Endothelial cell (in vitro differentiated cells): ENCODE measurements at places on chromosomes 5 and 9.

GRCh38 chr9:137703842-137704508 is 85.2 kb downstream of the EHMT1 start:
- peaks cover 4% of the 10 kb centered on the region for H3K4me1 ChIP-seq
- H3K27ac ChIP-seq = no peak overlapping the region
- no peak for DNase-seq
- peaks cover 3% of the 10 kb centered on the region for H3K27me3 ChIP-seq
- H3K4me3 ChIP-seq = peak overlapping the region; percentile 74

DNA sequence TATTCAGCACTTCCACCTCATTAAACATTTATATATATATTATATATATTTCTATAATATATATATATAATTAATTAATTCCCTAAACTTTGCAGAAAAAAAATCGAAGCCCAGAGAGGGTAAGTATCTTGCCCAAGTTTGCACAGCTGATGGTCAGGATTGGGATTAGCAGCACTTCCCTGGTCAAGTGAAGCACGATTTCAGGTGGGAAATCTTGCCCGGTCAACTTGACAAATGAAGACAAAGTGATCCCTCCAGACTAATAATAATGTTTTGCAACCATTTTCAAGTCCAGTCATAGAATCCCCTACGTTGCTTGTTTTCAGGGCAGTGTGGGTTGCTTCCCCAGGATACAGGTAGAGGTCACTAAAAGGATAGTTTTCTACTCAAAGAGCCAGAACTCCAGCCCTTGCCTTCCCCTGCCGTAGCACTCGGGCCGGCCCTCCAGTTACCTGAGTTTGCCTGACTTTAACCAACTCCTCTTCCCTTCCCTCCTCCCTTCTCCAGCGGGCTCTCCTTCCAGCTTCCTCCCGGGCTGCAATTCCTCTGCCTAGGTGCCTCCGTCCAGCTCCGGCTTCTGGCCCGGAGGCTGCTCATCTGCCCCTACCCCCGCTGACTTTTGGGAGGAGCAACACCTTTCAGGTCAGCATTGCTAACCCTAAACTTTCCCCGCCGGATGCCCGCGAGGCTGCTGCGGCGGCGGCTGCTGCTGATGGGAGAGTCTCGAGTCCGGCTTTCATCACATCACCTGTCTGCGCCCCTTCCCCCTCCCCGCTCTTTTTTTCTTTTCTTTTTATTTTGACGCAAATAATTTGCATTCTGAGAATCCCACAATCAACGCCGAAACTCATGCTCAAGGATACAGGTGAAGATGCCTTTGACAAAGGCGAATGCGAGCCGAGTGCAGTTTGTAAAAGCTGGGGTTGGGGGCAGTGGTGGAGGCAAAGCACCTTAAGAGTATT is 930 bp downstream of the PRLR start:
- H3K36me3 ChIP-seq = no peaks in the 10 kb centered on the region
- H3K4me3 ChIP-seq = peak overlapping the region; percentile 84
- H3K27ac ChIP-seq = no peak overlapping the region
- H3K4me1 ChIP-seq = peaks cover 2% of the 10 kb centered on the region
- peak; percentile 9 for DNase-seq

DNA sequence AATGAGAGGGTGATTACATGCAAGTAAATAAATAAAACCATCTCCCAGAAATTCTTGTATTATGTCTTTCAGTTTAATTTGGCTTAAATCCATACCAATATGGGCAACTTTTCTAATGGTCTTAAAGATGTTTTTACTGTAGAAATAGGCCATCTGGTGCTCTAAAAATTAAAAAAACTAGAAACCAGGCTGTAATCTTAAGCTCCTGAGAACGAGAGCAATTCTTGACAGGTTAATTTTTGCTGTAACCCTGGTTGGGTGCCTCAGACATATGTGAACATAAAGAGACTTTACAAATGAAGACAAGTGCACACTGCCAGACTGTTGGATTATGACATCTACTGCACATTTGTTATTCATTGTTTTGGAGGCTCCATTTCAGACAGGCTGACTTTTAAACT is 246.8 kb upstream of the DAB2 start:
- H3K4me3 ChIP-seq = no peak overlapping the region
- no peaks in the 10 kb centered on the region for H3K36me3 ChIP-seq
- no peaks in the 10 kb centered on the region for H3K27me3 ChIP-seq
- DNase-seq = no peak

DNA sequence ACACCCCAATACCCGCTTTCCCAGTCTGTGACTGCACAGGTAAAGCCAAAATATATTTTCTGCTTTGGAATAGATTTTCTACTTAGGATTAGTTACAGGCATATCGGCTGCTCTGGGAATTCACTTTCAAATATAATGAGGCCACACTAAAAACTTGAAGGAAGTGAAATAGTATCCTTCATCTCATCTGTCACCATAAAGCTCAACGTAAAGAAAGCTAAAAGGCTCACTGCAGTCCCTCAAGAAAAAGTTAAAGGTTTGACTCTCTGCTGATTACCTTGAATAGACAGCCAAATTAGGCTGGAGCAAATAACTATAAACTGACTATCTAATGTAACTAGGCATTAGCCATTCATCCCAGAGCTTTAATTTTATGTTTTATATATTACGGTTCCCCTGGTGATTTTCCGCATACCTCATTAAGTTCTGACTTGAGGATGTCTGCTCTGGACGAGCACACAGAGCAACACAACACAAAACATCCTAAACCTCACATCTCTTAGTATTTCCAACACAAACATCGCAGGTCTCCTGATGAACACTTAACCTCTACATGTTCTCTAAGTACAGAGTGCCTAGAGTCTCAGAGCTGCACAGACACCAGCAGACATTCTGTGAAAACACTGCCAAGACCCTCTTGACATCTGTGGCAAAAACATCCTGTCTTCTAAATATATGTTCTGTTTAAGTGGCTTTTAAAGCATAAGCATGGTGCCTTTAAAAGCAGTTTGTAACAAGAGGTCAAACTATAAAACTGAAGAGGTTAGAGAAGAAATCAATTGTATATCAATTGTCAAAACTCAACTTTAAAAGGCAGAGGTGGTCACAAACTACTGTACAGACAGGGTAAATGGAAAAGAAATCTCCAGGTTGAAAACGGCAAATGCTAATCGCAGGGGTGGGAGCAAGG is 35.4 kb downstream of the ELAVL2 start:
- peaks cover 1% of the 10 kb centered on the region for H3K27me3 ChIP-seq
- H3K36me3 ChIP-seq = no peaks in the 10 kb centered on the region
- DNase-seq = no peak
- H3K4me1 ChIP-seq = peaks cover 11% of the 10 kb centered on the region
- H3K4me3 ChIP-seq = no peak overlapping the region

- no peaks in the 10 kb centered on the region for H3K36me3 ChIP-seq
- H3K4me3 ChIP-seq = no peak overlapping the region
- no peak overlapping the region for H3K27ac ChIP-seq
- no peak for DNase-seq
- H3K4me1 ChIP-seq = peaks cover 12% of the 10 kb centered on the region
- no peaks in the 10 kb centered on the region for H3K27me3 ChIP-seq
Observed at GRCh38 chr5:169736653-169737052, 99.6 kb downstream of the DOCK2 start.

DNA sequence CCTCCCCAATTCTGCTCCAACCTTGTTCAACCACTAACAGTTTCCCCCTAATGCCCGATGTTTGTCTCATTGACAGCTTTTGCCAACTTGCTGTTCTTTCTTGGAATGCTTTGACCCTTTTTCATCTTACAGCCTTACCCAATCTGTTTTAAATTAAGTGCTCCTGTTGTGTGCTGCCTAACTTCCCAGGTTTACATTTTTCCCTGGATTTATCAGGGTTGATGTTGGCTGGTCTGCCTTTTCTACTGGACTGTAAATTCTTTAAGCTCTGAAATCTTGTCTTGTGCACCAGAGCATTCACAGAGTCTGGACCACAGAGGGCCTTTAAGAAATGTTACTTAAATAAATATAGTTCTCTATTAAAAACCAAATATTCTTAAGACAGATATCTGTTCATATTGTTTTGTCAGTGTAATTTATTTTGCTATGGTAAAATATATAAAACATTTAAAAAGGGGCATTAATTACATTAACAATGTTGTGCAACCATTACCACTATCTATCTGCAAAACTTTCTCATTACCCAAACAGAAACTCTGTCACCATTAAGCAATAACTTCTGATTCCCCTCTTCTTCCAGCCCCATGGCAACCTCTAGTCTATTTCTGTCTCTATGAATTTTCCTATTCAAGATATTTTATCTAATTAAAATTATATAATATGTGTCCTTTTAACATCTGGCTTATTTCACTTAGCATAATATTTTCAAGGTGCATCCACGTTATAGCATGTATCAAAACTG is 73.0 kb downstream of the OSTF1 start:
- no peak overlapping the region for H3K27ac ChIP-seq
- DNase-seq = no peak
- no peak overlapping the region for H3K4me3 ChIP-seq

GRCh38 chr5:123665822-123666371 is 153.9 kb downstream of the CSNK1G3 start:
- no peaks in the 10 kb centered on the region for H3K27me3 ChIP-seq
- no peak for DNase-seq
- H3K36me3 ChIP-seq = no peaks in the 10 kb centered on the region
- no peak overlapping the region for H3K27ac ChIP-seq
- no peak overlapping the region for H3K4me3 ChIP-seq

GRCh38 chr5:43309637-43310036 is 3.6 kb downstream of the HMGCS1 start:
- peak overlapping the region; percentile 37 for H3K4me3 ChIP-seq
- peak overlapping the region; percentile 81 for H3K27ac ChIP-seq
- DNase-seq = no peak
- peaks cover 10% of the 10 kb centered on the region for H3K27me3 ChIP-seq
- peaks cover 11% of the 10 kb centered on the region for H3K36me3 ChIP-seq

GRCh38 chr5:114419067-114419388 is 57.2 kb downstream of the KCNN2 start:
- no peak overlapping the region for H3K4me3 ChIP-seq
- DNase-seq = no peak
- H3K4me1 ChIP-seq = no peaks in the 10 kb centered on the region
- H3K27me3 ChIP-seq = no peaks in the 10 kb centered on the region

GRCh38 chr5:27290172-27290571 is 251.8 kb upstream of the CDH9 start:
- H3K4me3 ChIP-seq = no peak overlapping the region
- no peak for DNase-seq
- no peaks in the 10 kb centered on the region for H3K36me3 ChIP-seq

- no peak overlapping the region for H3K4me3 ChIP-seq
- DNase-seq = peak; percentile 37
- peaks cover 1% of the 10 kb centered on the region for H3K27me3 ChIP-seq
Observed at GRCh38 chr5:103829585-103829984, 267.0 kb upstream of the NUDT12 start.

- H3K36me3 ChIP-seq = no peaks in the 10 kb centered on the region
- H3K4me1 ChIP-seq = no peaks in the 10 kb centered on the region
- no peaks in the 10 kb centered on the region for H3K27me3 ChIP-seq
- no peak for DNase-seq
- no peak overlapping the region for H3K27ac ChIP-seq
Observed at GRCh38 chr5:7320701-7321301, 75.1 kb upstream of the ADCY2 start.

- H3K27me3 ChIP-seq = peaks cover 9% of the 10 kb centered on the region
- H3K27ac ChIP-seq = peak within 1 kb of the TSS; percentile 98
- peak within 1 kb of the TSS; percentile 96 for H3K4me3 ChIP-seq
- H3K4me1 ChIP-seq = peaks cover 16% of the 10 kb centered on the region
Observed at GRCh38 chr9:128786681-128787601, at the start of gene TBC1D13. Gene TBC1D13 (plus strand): TSS chr9:128787253. CDS start chr9:128787354, 101 bp downstream.

GRCh38 chr9:121239071-121239470 is 28.9 kb upstream of the GSN start:
- peaks cover 7% of the 10 kb centered on the region for H3K36me3 ChIP-seq
- H3K4me3 ChIP-seq = no peak overlapping the region
- H3K4me1 ChIP-seq = peaks cover 10% of the 10 kb centered on the region

DNA sequence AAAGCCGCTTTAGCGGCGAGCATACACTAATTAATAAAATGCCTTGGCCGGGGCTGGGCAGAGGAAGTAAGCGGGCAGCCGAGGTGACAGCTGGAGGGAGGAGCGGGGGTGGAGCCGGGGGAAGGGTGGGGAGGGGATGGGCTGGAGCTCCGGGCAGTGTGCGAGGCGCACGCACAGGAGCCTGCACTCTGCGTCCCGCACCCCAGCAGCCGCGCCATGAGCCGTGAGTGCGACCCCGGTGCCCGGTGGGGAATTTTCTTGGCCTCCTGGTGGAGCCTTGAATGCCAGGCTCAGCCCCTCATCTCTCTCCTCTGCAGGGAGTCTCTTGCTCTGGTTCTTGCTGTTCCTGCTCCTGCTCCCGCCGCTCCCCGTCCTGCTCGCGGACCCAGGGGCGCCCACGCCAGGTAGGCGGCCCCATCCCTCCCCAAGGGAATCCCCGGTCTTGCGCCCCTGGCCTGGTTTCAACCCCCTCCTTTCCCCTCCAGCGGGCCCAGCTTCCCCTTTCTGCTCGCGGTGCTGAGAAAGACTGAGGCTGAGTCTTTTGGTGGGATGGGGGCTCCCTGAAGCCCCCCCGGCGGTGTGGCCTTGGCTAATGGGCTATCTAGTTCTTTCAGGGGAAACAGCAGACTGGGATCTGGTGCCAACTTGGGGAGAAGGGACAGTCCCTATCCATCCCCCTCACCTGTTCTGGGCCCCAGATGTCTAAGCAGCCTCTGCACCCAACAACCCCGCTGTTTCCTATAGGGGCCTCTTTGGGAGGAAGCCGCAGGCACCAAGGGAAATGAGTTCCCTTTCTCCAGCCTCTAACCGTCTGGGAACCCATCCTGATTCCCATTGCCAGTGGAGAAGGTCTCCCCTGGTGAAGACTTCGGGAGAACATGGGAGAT is at the start of gene PTGS1:
TSS of gene PTGS1 (plus strand) at position 156 of the 887 bp plus-strand sequence. CDS start at position 217, 61 bp downstream.
- no peaks in the 10 kb centered on the region for H3K36me3 ChIP-seq
- peak; percentile 36 for DNase-seq
- H3K27ac ChIP-seq = peak within 1 kb of the TSS; percentile 67
- H3K27me3 ChIP-seq = peaks cover 19% of the 10 kb centered on the region
- peak within 1 kb of the TSS; percentile 65 for H3K4me3 ChIP-seq

GRCh38 chr5:154881986-154882385 is 23.6 kb downstream of the CNOT8 start:
- H3K27me3 ChIP-seq = peaks cover 3% of the 10 kb centered on the region
- H3K36me3 ChIP-seq = peaks cover 78% of the 10 kb centered on the region
- H3K4me1 ChIP-seq = peaks cover 4% of the 10 kb centered on the region
- DNase-seq = no peak
- H3K4me3 ChIP-seq = peak overlapping the region; percentile 7
- H3K27ac ChIP-seq = peak overlapping the region; percentile 57

DNA sequence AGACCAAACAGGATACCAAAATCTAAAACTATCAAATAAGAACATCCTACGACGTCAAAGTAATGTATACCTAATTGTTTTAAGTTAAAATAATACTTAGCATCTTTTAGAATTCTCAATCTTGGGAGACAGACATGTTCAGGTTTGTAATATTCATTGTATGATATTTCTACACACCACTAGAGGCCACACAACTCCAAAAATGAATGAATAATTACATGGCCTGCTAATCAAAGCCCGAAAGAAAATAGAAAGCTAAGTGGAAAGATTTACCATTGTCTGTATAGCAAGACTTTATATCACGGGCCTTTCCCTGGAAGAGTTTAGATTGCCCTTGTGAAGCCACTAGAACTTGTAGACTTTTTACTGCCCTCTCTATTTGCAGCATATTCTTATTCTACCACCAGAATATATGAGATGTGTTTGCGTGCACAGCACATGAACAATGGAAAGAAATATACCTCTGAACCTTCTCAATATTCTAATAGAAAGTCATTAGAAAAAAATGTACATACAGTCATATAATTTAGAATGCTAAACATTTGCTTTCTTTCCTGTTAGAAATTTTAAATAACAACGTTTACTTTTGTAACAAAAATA is 380.1 kb upstream of the NUDT12 start:
- no peaks in the 10 kb centered on the region for H3K27me3 ChIP-seq
- H3K27ac ChIP-seq = no peak overlapping the region
- no peak overlapping the region for H3K4me3 ChIP-seq
- H3K4me1 ChIP-seq = no peaks in the 10 kb centered on the region
- DNase-seq = no peak
